Dermis microvascular lymphatic vessel endothelial cell (primary cell): ENCODE measurements at places on chromosomes 11 and 22.

GRCh38 chr11:75507571-75507970, 18.2 kb downstream of the GDPD5 start:
- DNase-seq = no peak

DNA sequence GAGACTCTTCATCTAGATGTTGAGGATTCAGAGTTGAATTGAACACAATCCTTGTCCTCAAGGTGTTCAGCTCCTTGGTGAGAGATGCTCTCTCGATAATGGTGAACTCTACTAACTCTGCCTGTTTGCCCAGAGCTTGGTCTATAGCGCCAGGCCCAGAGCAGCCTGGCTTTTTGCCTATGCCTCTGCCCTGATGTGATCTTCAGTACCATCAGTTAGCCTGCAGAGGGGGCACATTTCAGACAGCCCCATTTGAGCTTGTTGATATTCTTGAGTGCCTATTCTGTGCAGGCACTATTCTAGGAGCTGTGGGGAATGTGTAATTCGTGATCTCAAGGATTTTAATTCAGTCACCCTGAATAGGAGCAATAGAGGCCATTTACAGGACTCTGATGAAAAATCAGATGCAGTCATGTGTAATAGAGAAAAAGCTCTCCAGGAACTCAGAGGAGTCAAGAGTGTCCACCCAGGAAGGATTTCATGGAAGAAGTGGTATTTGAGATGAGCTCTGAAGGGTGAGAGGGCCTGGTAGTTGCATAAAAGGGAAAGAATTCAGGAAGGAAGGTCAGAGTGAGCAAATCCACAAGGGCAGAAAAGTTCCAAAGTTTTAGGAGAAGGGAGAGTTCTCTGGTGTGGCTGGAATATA, 19.3 kb downstream of the GTPBP1 start:
- peak; percentile 63 for DNase-seq

- DNase-seq = no peak
These were observed 48.7 kb downstream of the VSIG10L2 start for GRCh38 chr11:125994509-125994908.

- DNase-seq = no peak
These were observed 8.5 kb downstream of the SIK3 start for GRCh38 chr11:117089685-117090084.

GRCh38 chr11:20158597-20159257, 1.5 kb downstream of the DBX1 start:
- DNase-seq = peak; percentile 55
